ENCODE measurements at places on chromosomes 4 and X.

DNA sequence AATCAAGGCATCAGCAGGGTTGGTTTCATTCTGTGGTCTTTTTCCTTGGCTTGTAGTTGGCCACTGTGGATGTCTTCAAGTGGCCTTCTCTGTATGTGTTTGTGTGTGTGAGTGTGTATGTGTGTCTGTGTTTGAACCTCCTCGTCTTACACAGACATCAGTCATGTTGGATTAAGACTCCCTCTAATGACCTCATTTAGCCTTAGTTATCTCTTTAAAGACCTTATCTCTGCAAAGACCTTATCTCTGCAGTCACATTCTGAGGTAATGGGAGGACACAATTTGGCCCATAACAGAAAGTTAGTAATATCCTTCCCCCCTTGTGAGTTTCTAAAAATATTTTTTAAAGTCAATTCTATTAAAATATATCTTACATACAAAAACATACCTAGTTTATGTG is 126.7 kb downstream of the EMCN start:
- no peak for DNase-seq

DNA sequence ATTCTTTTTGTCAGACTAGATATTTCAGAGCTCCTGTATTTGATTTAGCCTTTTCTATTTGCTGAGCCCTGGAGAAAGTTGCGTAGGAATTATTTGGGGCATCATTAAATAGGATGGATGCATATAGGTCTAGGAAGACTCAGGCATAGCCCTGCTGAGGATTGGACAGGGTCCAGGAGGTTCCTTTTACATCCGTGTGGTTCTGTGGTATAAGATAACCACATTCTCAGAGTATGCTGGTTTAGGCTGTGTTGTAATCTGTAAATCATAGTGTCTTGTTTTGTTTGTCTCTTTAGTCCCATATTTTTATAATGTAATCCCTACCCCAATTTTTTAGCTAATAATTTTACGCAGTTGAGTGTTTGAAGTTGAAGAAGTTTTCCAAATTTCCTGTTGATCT is 513.7 kb downstream of the RPA4 start:
- DNase-seq: no peak

- DNase-seq: no peak
These were observed 783.5 kb upstream of the MAGEB2 start for GRCh38 chrX:29431895-29432294.

- DNase-seq: no peak
These were observed 342.5 kb upstream of the NOCT start for GRCh38 chr4:138673053-138673452.

DNA sequence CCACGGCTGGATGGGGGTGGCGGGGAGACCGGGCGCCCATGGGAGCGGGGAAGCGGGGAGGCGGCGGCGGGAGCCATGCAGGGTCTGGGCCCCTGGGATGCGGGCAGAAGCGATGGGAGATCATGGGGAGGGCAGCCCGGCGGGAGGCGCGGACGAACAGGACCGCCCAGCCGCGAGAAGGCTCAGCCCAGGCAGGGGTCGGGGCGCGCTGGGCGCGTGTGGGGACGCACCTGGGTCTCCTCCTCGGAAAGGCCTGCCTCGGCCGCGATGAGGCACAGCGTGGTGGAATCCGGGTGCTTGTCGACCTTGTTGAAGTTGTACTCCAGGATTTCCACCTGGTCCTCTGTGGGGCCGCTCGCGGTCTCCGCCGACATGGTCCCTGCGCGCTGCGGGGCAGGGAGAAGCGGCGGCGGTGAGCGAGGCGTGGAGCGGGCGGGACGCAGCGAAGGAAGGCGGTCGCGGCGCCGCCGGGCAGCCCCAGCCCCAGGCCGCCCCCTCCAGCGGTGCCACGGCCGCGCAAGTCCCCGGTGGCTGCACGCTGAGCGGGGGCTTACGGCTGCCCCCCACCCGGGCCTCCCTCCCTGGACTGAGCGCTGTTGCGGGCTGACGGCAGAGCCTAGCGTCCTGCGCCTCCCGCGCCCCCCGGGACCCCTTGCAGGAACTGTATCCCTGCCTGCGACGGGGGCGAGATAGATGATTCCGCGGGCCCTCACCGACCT is 25.3 kb downstream of the HOPX start:
- DNase-seq: no peak

- no peak for DNase-seq
These were observed 37.0 kb upstream of the ATP6AP2 start for GRCh38 chrX:40543661-40544328.

DNA sequence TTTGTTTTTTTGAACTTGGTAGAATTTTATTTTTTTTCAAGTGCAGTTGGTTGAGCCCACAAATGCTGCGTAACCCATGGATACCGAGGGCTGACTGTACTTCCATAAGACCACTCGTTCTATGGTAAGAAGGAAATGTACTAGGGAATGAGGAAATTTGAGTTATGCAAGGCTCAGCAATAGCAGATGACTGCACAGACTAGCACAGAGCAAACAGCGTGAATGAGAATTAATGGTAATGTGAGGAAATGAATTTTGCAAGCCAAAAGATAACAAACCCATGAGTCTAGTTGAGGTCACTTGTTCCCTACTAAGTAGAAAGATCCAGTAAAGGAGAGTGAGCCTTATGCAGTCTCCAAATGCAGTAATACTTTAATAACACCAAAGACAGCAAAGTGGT is 17.4 kb downstream of the GSPT2 start:
- no peak for DNase-seq

- no peak for DNase-seq
These were observed 790.4 kb upstream of the GALNTL6 start for GRCh38 chr4:171022824-171023230.

DNA sequence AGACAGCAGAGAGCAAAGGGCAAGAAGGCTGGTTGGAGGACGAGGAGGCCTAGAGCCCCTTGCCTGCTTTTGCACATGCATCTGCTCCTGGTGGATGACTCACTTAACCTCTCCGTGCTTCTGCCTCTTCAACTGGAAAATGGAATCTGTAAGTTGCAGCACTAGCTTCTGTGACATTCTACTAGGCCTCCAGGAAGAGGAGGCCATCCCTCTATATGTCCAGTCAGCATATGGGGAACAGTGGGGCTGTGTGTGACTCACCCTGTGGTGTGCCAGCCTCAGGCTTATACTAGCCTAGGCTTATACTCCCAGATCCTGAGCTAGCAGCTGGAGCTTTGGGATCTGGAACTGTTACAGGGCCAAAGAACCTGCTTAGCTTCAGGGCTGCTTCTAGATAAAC is 36.0 kb downstream of the RTL9 start:
- DNase-seq: no peak

DNA sequence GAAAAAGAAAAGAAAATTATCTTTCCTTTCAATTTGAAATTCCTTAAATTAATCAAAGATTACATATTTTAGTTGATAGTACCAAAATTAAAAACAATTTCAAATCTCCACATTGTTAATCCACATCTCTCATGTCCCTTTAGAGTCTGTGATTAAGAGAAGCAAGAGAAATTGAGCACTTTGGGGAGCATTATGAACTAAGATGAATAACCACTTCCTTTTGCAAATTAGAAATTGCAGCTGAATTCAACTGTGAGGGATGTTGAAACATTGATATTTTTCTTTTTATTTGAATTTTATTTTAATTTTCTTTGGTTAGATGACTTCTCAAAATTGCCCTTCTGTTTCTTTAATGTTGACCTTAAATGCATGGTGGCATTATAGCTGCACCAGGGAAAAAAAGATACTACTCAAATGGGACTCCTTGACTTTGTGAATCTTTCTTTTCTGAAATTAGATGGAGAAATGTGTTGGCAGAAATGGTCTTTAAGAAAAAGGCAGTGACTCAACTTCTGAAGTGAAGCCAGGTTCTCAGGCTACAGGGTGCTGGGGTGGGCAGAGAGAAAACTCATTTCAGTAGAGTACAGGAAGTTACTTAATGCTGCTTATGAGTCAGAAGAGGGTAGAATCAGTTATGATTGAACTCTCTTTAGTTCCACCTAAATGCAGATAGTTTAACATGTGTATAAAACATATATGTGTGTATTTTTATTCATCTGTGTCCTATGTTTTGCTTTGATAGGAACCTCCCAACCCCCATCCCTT is 92.0 kb upstream of the TNIP3 start:
- DNase-seq: no peak

All from SHP77 (cell line).